ENCODE measurements at places on chromosomes 6 and 20.

GRCh38 chr20:53658322-53658721 lies 64.7 kb upstream of the ZNF217 start:
- no peak for ATAC-seq

GRCh38 chr6:44676246-44676790 lies 288.8 kb downstream of the CDC5L start:
- no peak for ATAC-seq

DNA sequence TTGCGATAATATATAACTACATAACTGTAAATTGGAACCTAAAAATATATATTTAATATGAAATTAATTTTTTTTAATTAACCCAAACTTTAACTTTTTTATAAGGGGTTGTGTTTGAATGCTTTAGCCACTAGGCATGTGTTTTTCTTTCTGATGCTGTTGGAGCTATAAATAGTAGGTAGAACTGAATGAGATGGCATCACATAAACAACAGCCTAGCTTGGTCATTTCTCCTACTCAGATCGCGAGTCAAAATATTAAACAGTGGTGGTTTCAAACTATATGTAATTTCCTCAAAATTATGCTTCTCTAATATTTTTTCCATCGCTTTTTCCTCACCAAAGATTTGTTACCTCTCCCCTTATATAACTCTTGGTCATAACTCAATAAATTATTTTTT lies 243.2 kb downstream of the ARID1B start:
- ATAC-seq = no peak

- ATAC-seq = peak; percentile 71
These were observed 54.2 kb downstream of the MRPL14 start for GRCh38 chr6:44072959-44073611.

DNA sequence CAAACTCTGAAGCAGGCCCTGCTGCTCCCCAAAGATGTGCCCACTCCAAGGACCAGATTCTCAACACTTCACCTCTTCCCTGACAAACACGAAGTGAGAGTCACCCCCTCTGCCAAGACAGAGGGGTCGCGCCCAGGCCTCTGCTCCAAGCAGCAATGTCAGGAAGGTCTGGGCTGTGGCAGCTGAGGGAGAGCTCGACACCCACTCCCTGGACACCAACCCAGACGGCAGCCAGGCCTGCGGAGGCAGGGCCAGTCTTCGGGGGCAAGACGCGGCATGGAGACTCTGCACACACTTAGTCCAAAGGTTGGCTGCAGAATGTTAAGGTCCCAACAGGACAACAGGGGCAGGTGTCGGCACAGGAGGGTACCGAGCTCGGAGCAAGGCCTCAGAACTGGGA lies 144.2 kb downstream of the DLL1 start:
- no peak for ATAC-seq

DNA sequence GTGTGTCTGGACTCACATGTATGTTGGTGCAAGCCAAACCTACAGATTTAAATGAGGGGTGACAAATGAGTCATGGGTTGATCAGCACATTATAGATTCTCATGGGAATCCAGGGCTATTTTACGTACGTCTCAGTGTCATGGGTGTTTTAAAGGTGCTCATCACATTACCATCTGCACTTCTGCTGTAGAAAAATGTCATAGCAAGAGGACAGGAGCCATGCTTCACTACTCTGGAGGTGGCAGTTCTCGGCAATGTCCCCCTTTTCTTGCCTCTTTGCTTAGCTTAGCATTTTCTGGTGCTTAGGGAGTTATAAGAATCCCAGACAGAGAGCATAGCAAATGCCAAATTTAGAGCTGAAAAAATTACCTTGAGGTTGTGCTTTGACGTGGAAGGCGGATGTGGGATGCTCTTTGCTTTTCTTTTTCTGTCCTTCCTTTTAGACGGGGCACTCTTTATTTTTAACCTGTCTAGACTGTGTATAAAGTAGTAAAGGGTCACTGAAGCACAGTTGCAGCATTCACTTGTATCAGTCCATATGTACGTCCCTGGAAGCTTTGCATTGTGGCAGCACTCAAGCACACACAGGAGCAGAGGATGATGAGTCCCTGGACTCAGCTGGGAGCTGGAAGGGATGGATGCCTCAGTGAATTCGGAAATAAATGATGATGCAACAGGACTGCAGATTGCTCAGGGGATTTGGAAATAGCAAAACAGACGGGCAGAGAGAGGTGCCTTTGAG lies 139.7 kb downstream of the SYNDIG1 start:
- ATAC-seq = peak; percentile 88

GRCh38 chr20:13291157-13291556 lies 70.1 kb downstream of the ISM1 start:
- no peak for ATAC-seq
